ENCODE measurements at places on chromosomes 16 and 17. TPM values are rescaled to one million over a fixed set of nuclear protein-coding genes. Genes with fewer than 3 reads are reported as not detected.

The DNASE1L2 gene
- 1.3 TPM for total RNA-seq

The MILR1 gene
- 1.4 TPM for total RNA-seq

The TBC1D3E gene
- not detected for total RNA-seq

The CRYBA1 gene
- not detected for total RNA-seq

The CA5A gene
- not detected for total RNA-seq

Measured in A549 treated with AZD2906 at 1 μM for 4 hours (cell line).